Stimulated activated CD4-positive, alpha-beta T cell treated with anti-CD3 and anti-CD28 coated beads, Interleukin-1b, Interleukin-23, amount 100 ng/mL, for 4 hours (primary cell): ENCODE measurements at places on chromosomes 12 and 14.

GRCh38 chr12:1670358-1671268 lies 20.3 kb upstream of the ADIPOR2 start:
- DNase-seq = no peak

DNA sequence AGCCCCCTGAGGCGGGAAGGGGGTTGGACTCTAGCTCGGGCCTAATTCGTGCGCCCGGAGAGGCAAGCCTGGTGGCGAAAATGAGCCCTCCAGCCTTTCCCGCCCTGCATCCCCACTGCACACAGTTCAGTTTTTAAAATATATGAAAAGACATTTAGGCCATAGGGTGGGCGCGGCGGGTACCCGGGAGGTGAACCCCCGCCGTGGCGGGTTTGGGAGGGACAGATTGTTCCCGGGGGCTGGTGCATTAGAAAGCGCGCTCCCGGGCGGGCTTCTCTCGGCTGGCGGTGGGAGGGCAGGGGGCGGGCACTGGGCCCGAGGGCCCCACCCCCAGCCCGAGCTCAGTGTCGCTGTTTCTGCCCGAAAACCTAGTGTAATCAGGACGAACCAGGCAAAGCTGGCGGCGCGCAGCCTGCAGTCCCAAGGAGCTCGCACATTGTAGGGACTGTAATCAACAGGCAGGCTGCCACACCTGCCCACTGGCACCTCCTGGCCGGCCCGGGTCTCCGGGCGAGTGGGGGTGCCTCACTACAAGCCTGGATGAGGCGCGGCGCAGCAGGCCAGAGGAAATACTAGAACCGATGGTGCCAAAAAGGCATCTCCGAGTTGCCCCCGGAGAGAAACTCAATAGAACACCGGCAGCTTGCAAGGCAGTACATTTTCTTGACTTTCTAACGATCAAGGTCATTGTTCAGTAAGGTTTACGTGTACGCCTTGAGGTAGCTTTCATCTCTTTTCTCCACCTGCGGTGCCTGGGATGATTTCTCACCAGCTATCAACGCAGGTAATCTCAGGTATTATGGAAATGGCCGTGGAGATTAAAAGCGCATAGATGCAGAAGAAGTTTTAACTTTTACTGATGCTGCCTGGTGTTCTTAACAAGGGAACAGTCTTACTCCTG lies 764 bp upstream of the SPTB start:
- peak; percentile 58 for DNase-seq

DNA sequence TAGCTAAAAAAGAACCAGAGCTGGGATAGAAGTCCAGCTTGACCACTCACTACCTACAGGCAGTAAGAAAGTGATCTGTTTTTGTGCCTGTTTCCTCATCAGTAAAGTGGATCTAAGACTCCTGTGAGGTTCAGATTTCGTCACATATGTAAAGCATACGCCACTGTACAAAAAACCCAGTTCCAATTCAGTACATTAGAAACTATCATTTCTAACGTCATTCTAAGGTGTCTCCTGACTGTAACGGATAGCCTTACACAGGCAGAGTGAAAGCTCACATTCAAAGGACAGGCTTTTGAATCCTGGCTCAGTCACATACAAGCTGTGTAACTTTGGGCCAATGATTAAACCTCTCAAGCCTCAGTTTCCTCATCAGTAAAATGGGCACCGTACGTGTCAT lies 3.5 kb downstream of the SLC15A4 start:
- no peak for DNase-seq

GRCh38 chr12:122435186-122435585 lies 12.7 kb upstream of the CLIP1 start:
- no peak for DNase-seq

GRCh38 chr14:24699052-24699451 lies 65.1 kb upstream of the GZMB start:
- DNase-seq = no peak

DNA sequence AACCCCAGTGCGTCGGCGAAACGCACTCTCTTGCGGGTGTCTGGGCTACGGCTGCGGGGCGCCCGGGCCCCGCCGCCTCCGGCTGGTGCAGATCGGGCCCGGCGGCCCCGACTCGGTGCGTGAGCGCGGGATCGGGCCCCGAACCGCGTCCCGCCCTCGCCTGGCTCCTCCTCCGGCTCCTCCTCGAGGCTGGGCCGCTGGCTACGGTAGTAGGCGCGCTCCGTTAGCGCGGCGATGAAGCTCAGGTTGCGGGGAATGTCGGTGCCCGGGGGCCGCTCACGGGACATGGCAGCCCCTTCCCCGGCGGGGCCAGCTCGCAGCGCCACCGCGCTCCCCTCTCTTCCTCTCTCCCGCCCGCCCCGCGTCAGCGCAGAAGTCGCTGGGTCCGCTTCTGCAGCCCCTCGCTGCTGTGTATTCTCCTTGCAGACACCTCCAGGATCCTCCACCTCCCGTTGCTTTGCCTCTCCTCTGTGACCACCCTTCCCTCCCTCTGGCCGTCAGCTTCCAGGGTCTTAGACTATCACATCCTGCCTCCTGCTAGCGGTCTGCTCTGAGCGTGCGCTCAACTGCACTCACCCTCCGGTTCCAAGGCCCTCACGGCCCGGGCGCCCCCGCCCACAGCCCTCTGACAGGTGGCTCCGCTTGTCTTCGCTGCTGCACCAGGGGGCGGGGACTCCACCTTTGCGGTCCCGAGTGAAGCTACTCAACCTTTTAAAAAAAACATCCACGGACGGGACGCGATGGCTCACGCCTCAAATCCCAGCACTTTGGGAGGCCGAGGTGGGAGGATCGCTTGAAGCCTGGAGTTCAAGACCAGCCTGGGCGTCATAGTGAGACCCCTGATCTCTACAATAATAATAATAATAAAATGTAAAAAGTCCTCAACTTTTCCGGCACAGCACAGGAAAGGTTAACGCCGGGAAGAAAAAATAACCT lies at the start of gene PPP1R3E:
Gene PPP1R3E, minus strand, starts transcription at position 570 of the 936 bp plus-strand sequence. Its CDS starts 283 bp downstream, at position 287.
- peak; percentile 81 for DNase-seq

GRCh38 chr12:108080363-108080762 lies 48.7 kb upstream of the WSCD2 start:
- no peak for DNase-seq

DNA sequence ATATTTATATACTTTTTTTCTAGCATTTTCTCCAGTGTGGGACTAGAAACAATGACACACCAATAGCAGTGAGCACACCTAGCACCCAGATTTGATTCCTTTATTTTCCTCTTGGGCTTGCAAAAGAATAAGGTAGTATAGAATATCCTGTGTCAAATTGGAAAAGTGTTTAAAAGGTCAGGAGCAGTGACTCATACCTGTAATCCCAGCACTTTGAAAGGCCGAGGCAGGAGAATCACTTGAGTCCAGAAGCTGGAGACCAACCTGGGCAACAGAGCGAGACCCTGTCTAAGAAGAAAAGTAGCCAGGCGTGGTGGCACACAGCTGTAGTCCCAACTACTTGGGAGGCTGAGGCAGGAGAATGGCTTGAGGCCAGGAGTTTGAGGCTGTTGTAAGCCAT lies 53.8 kb upstream of the SGPP1 start:
- no peak for DNase-seq

GRCh38 chr14:34374998-34375740 lies 86.9 kb downstream of the SPTSSA start:
- no peak for DNase-seq

GRCh38 chr12:32444895-32445294 lies 45.5 kb downstream of the FGD4 start:
- DNase-seq = no peak

- DNase-seq = no peak
Measured at GRCh38 chr14:69490219-69490918, 5.8 kb downstream of the PLEKHD1 start.

DNA sequence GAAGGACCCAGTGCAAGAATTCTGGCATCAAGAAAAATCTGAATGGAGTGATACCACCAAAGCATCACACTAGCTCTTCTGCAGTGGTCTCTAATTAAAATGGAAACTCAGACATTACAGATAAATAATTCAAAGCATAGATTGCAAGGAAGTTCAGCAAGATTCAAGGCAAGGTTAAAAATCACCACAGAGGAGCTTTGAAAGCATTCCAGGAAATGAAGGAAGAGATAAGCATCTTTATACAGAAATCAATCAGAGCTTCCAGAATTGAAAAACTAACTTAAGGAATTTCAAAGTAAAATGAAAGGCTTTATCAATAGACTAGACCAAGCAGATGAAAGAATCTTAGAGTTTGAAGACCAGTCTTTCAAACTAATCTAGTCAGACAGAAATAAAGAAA lies 20.4 kb upstream of the GLIPR1 start:
- DNase-seq = no peak

DNA sequence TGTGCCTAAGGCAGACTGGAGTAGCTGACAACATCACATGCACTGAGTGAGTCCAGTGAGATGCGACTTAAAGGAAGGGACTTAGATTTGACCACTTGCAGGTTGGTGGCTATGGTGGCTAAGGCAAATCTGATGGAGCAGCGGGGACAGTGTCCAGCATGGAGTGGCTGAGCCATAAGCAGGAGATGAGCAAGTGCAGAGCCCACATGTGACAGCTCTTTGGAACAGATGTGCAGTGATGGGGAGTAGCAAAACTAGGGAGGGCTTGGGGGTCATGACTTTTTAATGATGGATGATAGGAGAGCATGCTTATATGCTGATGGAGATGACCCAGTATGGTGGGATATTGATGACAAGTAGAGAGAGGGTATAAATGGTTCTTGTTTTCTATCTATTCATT lies 80.2 kb downstream of the PELI2 start:
- DNase-seq = no peak

DNA sequence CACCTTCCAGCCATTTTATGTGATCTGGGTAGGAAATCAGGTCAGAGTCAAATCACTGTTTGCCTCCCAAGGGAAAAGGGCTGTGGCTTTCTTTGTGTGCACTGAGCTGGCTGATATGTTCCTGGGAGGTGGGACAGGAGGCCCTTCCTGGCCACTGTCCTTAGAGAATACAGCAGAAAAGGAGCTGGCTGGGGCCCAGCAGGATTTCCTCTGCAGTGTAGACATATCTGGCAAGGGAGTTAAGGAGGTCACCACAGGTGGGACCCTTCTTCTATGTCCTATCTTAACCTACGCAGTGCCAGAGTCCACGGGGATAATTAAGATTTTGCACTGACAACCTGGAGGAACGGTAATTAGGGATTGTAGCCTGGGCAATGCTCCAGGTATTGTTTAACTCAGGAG lies 145.3 kb downstream of the NTF3 start:
- DNase-seq = no peak

DNA sequence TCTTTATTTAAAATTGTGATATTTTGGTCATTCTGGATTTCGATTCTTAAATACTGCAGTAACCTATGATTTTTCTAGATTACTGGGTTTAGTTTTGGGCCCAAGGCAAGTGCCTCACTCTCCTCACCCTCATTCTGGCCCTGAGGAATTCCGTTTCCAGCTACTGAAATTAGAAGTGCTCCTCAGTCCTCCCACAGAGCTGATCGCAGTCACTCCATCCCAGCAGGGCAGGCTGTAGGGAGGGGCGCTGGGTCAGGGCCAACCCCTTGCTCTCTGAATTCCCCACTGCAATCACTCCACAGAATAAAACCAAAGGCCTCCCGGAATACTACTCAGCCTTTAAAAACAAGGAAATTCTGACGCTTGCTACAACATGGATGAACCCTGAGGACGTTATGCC lies 66.5 kb upstream of the DIO3 start:
- no peak for DNase-seq

- no peak for DNase-seq
Measured at GRCh38 chr12:12748044-12748443, 30.9 kb downstream of the CDKN1B start.

DNA sequence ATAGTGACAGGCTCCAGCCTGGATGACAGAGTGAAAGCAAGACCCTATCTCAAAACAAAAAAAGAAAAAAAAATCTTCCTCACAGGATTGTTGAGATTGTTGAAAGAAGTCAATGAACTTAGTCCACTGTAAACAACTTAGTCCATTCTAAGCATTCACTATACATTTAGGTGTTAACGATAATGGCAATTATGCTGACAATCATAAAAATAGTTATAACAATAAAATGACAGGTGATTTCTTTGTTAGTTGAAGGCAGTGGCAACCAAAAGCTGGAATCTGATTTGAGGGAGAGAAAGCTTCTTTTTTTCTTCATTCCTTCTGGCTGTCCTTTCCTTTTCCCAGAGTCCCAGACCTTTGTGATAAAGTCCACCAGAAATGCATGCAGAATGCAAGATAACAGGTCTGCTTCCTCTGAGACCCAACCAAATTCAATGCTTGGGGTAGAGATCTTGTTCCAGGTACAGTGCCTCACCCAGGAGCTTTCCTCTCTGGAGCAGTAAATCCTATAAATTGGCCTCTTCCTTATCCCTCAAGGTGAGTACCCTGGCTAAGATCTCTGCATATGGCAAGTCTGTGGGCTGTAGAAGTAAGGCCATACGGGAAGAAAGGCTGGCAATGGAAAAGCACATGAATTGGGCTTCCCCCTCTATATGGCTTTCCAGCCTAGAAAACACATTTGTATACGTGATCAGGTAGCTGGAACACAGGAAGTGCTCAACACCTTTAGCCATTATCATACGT lies 52.5 kb downstream of the PAX9 start:
- no peak for DNase-seq

- DNase-seq = no peak
Measured at GRCh38 chr12:86376052-86376451, 119.9 kb upstream of the MGAT4C start.

GRCh38 chr12:27342536-27342935 lies 9.9 kb downstream of the BMAL2 start:
- no peak for DNase-seq

- DNase-seq = peak; percentile 3
Measured at GRCh38 chr12:76878099-76878898, 520 bp downstream of the CSRP2 start.

DNA sequence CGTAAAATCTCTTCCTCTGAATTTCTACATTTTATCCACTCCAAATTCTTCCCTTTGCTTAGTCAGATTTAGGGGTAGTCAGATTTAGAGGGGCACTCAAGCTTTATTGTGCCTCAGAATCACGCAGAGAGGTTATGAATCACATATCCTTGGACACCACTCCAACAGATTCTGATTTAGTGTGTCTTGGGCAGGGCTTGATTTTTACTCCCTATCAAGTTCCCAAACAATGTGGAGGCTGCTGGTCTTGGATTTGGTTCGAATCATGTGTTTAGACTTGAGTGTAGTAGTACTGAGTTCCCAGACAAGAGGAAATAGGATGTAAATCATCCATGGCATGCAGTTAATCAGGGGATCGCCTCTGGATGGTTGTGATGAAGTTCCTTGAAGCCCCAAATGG lies 298.1 kb upstream of the CLEC14A start:
- no peak for DNase-seq

DNA sequence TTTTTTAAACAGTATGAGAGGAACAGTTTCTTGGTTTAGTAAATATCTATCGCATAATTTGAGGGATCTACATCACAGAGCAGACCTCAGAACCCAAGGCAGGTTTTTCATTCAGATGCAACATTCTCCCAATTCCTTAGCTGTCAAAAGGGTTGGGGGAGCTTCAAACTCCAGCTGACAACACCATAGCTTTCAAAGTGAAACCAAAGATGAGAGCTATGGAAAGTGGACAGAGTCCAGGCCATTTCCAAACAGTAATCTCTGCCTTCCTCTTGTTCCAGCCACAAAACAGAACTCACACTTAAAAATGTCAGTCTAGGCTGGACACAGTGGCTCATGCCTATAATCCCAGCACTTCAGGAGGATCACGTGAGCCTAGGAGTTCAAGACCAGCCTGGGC lies 87.8 kb downstream of the SPRING1 start:
- no peak for DNase-seq

- DNase-seq = no peak
Measured at GRCh38 chr12:47818467-47819137, 1.1 kb downstream of the HDAC7 start.
